Activated CD4-positive, alpha-beta T cell treated with anti-CD3 and anti-CD28 coated beads for 1 hour (primary cell): ENCODE measurements at places on chromosomes 12 and 14.

DNA sequence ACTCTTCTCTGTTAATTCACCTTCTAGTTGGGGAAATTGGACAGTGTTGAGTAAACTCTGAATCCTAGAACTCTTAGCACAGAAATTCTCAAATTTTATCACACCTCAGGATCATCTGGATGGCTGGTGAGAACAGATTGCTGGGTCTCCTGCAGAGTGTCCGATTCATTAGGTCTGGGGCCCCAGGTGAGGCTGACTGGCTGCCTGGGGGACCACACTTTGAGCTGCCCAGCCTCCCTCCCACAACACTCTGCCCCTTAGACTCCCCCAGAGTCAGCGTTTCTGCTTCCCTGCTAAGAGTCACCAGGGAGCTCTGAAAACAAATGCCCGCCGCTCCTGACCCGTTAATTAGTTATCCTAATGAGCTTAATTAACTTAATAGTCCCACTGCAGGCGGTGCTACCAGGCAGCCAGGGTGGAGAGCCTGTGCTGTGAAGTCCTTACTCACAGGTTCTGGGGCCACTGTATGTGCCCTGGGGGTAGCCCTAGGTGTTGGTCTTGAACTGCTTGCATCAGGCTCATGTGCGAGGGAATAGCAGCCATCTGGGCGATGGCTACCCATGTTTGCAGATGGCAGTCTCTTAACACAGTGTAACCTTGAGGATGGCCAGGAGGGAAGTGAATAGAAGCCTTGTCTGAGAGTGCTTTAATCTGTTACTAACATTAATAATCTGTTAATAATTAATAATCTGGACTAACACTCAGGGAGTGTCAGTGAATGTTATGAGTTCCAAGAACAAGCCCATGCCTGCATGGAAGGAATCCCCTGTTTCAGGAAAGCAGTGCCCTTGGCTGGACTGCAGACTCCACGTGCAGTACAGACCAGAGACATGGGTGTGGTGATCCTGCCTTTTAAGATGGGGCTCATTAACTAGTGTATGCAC is 35.6 kb downstream of the AACS start:
- DNase-seq: no peak

- no peak for DNase-seq
These were observed 20.8 kb downstream of the PRMT8 start for GRCh38 chr12:3511760-3512159.

DNA sequence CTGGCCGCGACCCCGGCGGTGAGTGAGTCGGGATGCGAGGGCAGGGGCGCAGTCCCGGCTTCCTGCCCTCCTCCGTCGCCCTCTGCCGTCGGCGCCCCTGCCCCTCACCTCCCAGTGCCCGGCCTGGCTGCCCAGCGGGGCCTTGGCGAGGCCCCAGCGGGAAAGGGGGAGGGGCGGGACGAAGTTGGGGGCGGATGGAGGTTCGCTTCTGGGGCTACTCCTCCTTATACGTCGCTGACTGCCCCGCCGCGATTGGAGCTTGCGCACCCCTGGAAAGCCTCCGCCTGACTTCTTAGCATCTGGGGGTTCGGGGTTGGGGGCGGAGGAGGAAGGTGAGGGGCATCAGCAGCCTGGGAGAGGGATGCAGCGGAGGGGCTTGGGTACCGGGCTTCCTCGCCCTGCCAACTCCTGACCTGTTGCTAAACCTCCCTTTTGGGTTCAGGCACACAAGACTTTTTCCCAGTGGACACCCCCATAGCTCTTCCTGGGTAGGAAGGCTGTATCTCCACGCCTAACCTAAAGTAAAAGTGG is 406 bp downstream of the TMEM263 start:
- peak; percentile 33 for DNase-seq

DNA sequence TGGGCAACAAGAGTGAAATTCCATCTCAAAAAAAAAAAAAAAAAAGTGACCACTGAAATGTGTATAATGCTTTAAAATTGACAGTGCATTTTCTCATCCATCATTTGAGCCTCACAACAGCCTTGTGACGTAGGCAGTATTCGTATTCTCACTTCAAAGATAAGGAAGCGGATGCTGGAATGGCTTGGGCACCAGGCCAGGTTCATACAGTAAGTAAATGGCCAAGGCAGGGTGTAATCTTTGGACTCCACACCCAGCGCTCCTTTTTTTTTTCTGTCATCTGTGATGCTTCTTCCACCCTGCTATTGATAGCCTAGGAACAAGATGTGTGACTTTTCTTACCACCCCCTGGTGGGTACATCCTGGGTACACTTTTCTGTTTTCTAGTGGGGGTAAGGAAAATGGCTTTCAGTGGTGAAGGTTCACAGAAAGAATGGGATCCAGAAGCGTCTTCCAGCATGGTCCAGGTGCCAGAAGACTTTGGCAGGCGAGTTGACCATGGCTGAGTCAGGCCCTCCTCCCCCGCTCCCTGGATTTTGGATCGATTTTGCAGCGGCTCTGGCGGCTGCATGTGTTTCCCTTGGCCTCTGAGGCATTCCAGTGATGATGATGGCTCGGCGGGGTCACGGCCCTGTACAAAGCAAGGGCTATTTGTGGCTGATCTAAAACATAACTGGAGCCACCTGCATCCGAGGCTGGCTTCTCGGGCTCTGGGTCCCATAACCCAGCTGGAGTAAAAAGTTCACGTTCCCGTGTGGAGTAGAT is 110.6 kb downstream of the CACNA1C start:
- no peak for DNase-seq

GRCh38 chr12:14962797-14963196 is 1.4 kb upstream of the ARHGDIB start:
- DNase-seq: no peak
